Activated naive CD8-positive, alpha-beta T cell treated with anti-CD3 and anti-CD28 coated beads, Interleukin-2, amount 50 U/mL, for 24 hours (primary cell): ENCODE measurements at places on chromosomes 11 and 22.
A peak's percentile ranks its signal among the peaks of the same experiment; 100 is the strongest.

DNA sequence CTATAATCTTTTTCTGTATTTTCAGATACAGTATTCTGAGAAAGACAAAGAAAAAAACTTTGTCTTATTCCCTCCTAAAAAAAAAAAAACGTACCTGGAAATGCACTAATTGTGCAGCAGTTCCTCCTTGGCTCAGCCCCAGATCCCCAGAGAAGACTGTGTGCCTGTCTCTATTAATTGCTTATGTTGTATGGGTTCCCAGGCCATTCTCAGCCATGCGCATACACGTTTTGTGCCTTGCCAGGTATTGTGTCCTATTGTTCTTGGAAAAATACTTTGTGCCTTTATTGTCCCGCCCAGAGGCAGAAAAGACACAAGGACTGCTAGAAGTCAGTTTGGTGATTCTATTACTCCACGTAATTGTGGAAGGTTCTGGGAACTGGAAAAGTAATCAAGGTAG, 91.2 kb downstream of the PIWIL4 start:
- no peak for DNase-seq

- DNase-seq: no peak
These were observed 123.5 kb downstream of the CACNA1I start for GRCh38 chr22:39693943-39694500.

DNA sequence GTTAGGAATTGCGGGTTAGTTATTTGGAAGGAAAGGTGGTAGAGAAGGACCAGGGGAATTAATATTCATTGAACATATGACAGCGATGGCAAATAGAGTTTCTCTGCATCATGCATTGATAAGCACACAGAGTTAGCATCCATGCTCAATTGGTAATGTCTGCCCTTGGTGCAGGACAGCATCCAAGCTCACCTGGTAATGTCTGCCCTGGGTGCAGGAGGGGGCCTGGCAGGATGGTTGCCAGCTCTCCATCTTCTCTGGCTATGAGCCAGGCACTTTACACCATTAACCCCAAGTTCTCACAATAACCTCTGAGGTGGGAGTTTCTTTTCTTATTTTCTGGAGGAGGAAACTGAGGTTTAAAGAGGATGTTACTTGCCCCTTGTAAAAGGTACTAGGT, 50.4 kb upstream of the RBFOX2 start:
- DNase-seq: no peak

DNA sequence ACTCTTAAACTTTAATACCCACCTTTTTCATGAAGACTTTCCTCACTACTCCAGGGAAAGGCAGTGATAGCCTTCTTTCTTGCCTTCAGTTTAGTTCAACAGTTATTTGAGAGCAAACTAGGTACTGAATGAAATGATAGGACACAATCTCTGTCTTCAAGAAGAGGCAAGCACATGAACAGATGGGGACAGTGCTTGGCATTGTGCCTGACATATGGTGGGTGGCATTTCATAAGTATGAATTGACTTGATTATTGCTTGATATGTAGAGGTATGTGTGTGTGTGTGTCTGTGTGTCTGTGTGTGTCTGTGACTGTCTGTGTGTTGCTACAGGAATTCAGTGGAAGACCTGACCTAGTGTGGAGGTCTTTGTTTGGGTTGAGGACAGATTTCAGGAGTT, 504.1 kb downstream of the NELL1 start:
- no peak for DNase-seq

DNA sequence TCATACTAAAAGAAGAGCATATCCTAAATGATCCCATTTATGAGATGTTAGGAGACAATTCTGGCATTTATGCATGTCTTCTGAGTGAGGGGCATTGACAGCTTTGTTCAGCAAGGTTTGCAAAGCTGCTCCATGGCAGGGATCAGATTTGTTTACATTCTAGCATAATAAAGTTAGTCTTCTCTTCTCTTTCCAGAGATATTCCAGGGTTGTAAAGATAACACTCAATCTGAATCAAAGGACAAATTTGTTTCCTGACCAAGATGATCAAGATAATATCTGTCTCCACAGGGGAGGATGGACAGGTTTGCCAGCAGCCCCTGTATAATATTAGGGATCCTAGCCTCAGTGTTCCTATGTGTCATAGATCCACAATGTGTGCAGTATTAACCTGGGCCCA, 77.5 kb upstream of the ZC3H12C start:
- no peak for DNase-seq

DNA sequence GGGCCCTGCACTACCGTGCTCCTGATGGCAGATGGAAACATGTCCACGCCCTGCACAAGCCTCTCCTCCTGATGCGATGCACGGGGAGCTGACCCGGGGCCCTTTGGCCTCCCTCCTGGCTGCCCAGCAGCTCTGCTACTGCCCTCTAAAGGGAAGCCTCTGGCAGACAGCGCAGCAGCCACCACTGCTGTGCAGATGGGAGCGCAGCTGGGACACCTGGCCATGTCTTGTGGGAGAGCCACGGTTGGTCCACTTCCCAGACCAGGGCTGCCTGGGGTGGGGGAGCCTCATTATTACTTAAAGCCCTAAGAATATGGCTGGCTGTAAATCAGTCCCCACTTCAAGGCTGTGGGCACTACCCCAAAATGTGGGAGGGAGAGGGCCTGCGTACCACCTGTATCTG, 38.3 kb downstream of the TBX1 start:
- no peak for DNase-seq

DNA sequence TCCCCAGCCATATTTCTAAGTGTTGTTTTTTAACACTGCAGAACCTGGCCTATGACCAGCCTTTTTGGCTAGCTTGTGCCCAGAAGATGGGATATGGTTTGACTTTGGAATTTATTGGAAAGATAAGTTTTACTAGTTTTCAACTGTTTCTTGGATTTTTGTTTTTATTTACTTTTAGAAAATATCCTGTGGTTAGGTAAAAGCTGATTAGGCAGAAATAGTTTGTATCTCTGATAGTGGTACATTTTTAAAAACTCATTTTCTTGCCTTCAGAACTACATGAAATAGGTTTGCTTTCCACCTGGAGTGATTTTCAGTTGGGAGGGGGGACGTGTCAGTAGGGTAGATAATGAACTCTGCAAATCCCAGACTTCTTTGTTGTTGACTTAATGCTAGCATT, 91.3 kb upstream of the RASSF10 start:
- no peak for DNase-seq

GRCh38 chr11:105027678-105028077, 4.7 kb upstream of the CASP5 start:
- no peak for DNase-seq

DNA sequence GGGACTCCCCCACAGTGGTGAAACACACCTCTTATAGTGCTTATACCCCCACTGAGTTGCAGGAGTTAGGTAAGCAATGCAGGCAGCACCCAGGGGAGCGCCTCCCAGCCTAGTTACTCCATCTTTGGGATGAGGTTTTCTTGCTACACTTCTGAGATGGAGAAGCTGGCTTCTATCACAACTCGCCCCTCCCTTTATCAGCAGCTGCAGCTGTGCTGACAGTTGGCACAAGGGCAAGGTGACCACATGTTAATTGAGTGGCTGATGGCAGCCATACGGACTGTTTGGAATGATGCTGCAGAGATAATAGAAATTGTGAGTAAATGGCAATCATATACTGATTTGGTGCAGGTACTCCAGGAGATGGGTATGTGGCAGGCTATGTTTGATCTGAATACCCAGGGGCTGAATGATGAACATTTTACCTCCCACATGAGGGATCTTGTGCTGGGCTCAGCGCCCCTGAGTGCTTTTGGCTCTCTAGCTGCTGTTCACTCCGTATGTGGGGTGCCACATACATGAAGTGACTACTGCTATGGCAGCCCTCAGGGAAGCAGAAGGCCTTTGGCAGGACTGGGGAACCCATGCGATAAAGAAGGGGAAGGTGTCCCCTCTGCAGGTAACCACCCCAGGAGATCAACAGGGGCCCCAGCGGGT, 29.2 kb upstream of the KCNA4 start:
- no peak for DNase-seq

GRCh38 chr22:30246814-30247376, 336 bp upstream of the LIF start:
- DNase-seq: peak; percentile 54

GRCh38 chr11:110295531-110296225, 736 bp downstream of the RDX start:
- DNase-seq: peak; percentile 59

DNA sequence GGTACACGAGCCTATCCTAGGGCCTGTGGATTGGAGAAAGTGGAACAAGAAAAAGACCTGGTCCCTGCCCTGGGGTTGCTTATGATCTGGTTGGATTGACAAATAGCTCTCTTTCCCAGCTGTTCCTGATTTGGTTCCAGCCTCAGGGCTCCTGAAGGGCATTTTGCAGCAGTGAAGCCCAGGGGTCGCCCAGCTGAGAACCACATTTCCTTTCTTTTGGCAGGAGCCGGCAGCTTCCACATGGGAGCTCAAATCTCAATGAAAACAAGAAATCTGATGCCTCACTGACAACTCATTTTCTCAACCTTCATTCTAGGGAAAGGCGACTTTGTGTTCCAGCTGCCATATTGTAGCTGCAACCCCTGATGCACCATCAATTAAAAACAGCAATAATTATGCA, 140.6 kb upstream of the CADM1 start:
- DNase-seq: no peak

- no peak for DNase-seq
These were observed 19.7 kb upstream of the IFT27 start for GRCh38 chr22:36795633-36796032.

DNA sequence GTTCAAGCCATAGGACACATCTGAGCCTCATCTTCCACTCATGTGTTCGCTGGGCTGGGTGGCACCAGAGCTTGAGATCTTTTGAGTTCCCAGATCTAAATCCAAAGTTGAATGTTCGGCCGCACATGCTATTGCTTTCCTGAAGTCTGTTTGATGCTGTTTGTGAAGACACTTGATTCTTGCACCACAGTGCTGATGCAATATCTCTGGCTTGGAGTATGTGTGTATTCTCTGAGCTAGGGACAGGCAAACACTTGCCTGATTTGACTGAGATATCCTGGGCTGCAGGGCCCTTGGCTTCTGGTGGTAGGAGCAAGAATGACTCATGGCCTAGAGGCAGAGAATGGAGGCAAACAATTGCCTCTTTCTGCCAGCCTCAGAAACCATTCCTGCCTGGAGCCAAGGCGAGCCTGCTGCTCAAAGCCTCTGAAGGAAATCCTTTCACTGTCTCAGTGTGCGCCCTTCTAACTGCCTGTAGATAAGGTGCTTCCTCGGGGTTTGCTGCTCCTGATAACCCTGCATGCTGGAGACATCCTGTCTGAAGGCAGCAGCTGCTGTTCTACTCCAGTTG, 73.0 kb downstream of the CYB5R2 start:
- DNase-seq: no peak

DNA sequence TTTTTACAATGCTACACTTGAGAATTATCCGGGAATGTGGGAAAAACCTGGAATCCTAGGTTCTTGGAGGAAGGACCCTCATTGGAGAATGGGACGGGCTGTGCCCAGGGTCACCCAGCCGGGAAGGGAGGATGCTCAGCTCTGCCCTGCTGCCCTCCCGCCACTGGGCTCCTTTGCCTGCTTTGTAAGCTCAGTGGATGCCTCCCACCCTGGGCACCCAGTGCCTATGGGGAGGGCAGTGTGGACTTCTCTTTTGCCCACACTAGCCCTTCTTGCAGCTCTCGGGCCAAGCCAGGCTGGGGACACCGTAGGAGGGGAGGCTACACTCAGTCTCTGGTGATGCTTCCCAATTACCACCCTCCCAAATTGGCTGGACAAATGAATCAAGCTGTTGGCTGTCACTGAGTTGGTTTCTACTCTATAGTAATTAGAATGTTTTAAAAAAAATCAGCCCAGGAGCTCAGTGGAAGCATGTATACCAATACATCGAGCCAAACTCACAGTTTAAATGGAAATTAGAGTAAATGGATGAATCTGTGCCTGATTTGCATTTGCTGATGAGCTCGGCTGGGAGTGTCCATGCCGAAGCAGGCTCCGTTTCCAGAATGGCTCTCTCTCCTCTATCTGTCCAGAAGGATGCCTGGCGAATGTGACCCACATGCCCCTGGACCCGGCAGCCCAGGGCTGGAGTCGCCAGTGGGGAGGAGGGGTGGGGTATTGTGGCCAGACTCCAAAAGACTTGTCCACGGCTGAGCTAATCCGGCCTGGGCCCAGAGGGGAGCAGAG, 317.0 kb downstream of the CTTN start:
- DNase-seq: no peak

DNA sequence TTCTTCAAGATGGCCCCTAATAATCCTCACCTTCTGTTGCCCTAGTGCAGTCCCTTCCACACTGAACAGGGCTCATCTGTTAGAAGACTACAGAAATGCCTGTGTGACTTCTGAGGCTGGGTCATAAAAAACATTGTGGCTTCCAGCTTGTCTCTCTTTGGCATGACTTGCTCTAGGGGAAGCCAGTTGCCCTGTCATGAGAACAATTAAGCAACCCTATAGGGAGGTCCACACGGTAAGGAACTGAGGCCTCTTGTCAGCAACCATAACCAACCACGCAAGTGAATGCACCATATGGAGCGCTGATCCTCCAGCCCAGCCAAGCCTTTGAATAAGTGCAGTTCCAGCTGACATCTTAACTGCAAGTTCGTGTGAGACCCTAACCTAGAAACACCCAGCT, 2.6 kb downstream of the LIPT2 start:
- DNase-seq: no peak

DNA sequence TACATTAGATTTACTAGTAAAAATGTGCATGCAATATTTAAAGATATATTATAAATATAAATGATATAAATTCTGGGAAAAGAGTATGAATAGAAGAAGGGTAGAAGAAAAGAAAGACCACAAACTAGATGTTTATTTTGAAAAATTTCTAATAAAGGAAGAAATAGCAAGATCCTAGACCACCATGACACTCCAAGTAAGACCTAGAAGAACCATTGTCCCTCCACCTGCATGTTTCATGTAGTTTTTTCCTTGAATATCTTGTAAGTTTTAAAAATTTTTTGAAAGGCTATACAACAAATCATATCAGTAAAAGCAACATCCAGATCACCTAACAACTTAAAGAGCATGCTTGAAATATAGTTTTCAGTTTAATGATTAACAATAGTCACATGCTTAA, 46.8 kb downstream of the ARHGAP32 start:
- no peak for DNase-seq

DNA sequence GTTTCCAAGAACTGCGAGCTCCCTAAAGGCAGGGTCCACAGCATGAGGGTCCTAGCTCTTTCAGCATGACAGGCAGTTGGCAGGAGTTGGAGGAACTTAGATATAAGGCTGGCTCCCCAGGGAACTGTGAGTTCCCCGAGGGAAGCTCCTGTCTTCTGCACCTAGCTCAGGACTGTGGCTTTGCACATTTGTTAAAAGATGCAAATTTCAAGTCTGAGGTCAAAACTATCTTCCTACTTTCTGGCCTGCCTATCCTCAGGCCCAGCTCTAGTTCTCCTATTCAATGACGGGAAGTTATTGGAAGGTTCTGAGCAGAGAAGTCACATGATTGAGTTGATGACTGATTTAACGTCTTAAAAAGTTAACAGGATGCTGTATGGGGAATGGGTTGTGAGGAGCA, 11.7 kb upstream of the UCP3 start:
- DNase-seq: no peak
